ENCODE measurements at places on chromosomes 4 and X.

DNA sequence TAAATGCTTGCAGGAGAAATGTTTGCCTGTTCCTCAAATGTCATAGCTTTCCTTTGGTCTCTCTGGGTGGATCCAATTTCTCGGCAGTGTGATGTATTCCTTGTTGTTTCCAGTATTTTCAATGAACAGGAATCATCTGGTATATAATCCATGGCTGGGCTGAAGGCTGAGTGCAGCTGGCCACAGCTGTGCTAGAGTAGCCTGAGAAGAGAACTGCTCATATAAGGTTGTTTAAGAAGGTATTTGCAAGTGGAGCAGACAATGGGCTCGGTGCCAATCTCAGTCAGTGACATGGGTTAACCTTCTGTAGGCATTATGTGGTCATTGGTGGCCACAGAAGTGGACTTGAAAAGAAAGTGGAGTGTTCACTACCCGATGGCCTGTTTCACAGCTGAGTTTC, 390.3 kb downstream of the SPRY1 start:
- DNase-seq: peak; percentile 42

DNA sequence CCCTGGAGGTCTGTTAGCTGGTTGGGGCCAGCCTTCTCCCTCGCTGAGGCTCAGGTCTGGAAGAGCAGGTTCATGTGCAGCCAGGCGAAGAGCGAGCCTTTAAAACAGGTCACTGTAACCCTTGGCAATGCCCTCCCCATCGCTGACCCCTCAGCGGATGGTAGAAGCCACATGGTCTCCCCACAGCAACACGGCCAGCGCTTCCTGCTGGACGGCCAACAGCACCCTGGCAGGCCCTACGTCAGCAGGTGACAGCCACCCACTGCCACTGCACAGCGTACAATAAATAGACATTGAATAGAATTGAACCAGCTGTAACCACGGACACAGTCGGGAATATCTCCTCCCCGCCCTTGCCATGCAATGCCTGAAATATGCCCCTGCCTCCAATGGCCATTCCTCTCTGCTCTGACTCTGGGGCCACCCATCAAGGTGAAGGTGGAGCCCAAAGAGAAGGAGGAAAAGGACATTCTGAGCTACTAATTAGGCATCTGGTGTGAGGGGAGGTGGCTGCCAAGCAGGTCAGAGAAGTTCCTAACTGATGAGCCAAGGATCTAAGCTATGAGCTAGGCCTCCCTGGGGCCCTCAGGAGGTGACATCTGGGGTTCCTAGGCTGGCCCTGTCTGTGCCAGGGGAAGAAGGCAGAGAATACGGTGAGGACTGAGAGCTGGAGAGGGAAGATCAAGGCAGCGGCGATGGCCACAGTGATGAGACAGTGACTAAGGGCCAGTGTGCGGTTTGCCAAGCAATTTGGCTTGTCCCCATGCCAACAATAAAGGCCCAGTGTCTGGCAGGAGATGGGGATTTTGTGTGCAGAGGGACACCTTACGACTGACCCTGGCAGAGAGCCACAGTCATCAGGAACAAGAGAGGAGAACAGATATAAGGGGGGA, 202.3 kb downstream of the BCOR start:
- DNase-seq: no peak

GRCh38 chrX:103780336-103781061, 3.9 kb downstream of the PLP1 start:
- no peak for DNase-seq

GRCh38 chr4:155040031-155040430, 168.4 kb upstream of the NPY2R start:
- no peak for DNase-seq

- DNase-seq: no peak
These were observed 48.4 kb downstream of the ARHGAP10 start for GRCh38 chr4:147780137-147780777.

DNA sequence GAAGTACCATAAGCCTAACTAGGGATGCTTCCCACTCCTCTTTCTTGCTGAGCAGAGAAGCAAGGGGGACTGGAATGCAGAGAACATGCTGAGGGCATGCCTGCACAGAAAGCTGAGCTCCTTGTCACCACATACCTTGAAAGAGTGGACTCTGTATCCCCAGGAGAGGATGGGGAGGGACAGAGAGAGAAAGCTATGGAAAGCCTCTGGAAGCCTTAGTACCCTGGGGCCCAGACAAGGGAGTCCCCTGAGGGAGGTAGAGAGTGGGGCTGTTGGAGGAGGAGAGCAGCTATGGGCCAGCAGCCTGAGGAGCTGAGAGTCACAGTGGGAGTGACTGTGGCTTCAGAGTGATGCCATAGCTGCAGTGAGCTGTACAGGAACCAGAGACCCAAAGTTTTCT, 77.9 kb downstream of the RTL9 start:
- DNase-seq: no peak

DNA sequence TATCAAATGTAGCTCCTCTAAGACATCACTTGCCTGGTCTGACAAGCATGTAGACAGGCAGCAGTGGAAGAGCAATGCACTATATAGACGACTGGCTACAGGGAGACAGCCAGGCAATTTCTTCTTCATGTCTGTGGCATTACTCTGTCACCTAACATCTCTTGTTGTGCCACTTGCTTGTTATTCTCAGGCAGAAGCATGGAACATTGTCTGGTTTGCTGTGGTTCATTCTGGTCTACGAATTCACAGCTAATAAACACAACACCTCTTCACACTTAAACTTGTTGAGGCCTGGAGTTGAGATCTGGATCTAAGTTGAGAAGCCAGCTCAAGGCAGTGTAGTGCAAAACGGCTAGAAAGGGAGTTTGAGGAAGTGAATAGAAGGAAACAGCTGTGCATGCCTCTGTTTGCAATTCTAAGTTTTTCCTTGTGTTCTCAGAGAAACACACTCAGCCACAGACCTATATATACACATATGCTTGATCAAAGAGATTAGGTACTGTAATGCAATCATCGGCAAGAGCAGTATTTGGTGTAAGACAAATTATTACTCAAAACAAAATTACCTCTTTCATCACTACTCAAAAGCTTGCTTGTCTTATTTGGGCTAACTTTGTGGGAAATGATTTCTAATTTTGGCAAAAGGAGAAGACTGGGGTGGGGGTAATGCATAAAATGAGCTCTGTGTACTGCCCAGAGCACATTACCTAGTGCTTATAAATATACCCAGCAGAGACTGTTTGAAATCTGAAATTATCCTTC, 243.8 kb downstream of the PPP3CA start:
- DNase-seq: peak; percentile 44

GRCh38 chr4:153154007-153154975, 50.0 kb upstream of the TRIM2 start:
- peak; percentile 49 for DNase-seq

DNA sequence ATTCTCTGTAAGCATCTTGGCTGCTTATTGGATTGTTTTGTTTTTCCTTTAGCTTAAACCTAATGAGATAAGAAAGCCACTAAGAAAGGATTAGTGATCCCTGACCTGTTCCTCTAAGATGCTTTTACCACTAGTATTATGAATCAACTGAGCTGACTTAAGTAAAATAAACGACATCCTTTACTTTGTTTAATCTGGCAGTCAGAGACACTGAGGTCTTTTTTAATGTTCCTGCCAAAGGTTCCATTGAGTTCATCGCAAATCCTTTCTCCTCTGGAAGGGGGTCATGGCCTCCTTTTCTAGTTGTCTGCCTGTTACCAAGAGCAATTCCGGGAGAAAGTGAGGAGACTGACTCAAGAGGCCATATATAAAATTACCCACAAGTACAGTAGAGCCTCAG, 1038.3 kb upstream of the SLIT2 start:
- no peak for DNase-seq

- peak; percentile 77 for DNase-seq
These were observed at the start of gene FAM50A for GRCh38 chrX:154443992-154444754. FAM50A (plus strand) TSS chrX:154444141; CDS start chrX:154444236, 95 bp downstream.

- DNase-seq: no peak
These were observed 15.7 kb upstream of the H2AZ1 start for GRCh38 chr4:99965674-99966350.

DNA sequence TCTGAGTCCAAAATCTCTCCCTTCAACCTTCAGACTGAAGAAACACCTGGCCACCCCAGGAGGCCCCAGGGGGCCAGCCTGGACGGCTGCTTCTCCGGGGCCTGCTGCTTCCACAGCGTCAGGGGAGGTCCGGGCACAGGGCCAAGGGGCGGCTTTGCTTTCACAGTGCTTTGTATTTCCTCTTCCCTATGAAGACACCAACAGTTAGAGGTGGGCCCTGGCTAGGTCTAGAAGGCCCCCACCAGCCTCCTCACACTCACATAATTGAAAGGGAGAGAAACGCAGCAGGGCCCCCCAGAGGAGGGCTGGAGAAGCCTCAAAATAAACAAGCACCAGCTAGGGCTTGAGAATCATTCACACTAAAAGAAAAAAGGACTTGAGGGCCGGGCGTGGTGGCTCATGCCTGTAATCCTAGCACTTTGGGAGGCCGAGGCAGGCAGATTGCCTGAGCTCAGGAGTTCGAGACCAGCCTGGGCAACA, 17.8 kb downstream of the SCD5 start:
- DNase-seq: peak; percentile 79

DNA sequence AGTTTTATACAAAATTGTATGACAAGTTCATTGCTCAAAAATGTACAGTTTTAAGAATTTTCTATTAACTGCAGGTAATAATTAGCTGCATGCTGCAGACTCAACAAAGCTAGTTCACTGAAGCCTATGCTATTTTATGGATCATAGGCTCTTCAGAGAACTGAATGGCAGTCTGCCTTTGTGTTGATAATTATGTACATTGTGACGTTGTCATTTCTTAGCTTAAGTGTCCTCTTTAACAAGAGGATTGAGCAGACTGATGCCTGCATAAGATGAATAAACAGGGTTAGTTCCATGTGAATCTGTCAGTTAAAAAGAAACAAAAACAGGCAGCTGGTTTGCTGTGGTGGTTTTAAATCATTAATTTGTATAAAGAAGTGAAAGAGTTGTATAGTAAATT, 131.0 kb downstream of the TET2 start:
- no peak for DNase-seq

DNA sequence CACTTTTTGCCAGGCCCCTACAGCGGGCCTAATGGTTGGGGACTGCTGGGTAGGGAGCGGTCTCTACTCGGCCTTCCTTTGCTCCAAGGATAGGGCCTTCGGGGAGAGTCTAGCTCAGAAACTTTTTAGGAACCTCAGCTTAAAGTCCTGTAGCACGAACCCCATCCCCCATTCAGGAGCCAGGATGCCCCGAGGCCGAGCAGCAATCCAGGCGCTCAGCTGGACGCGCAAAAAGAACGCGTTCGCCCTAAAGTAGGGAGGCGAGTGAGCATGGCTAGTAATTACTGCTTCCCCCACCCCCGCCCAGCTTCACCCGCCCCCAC, 9.7 kb downstream of the POU4F2 start:
- no peak for DNase-seq

- no peak for DNase-seq
These were observed 75.6 kb downstream of the CCNG2 start for GRCh38 chr4:77232653-77233052.

DNA sequence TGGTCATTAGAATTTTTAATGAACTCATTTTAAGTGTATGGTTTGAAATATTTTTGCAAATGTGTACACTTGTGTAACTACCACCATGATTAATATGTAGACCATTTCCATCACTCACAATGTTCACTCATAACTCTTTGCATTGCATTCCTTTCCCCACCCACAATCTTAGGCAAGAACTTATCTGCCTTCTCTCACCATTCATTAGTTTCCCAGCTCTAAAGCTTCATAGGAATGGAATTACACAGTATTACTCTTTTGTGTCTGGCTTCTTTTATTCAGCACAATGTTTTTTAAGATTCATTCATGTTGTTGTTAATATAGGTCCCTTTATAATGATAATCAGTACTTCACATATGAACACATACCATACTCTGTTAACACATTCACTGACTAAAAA, 106.1 kb downstream of the ARAP2 start:
- DNase-seq: no peak

DNA sequence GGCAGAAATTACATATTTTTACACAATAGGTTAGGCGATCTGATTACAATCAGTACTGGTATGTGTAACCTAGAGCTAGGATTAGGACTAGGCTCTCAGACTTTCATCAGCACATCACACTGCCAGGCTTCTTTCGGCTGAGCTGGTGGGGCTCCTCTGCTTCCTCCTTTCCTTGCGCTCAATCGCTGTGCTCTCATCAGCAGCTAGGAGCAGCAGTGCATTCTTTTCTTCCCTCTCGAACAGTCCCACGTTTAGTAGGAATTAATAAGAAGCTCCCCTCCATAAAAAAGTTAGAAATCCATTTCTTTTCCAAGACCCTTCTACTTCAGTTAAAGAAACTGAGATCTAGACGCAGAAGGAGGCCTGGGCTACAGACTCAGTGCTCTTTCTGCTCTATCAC, 350.4 kb downstream of the SPRY1 start:
- DNase-seq: no peak

Data from ureter (tissue), 1 donor.